ENCODE measurements at places on chromosomes 3 and 15. TPM values are rescaled to one million over a fixed set of nuclear protein-coding genes. Genes with fewer than 3 reads are reported as not detected.

DNA sequence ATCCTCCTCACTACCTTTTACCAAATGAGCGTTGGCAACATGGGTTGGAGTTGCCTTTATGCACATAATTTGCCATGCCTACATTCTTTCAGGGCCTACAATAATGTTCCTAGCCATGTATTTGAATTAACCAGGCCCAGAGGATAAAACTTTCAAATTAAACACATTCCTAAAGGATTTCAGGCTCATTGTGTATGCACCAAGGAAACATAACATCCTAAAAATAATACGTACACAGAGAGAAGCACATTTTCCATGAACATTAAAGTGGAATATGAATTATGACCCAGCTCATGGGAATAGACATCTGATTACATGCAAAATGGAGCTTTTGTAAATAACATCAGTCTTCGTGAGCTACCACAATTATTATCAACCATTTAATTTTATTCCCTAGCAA, 203.3 kb downstream of the RORA start:
- no peak overlapping the region for H3K27ac ChIP-seq
- no peaks in the 10 kb centered on the region for H3K4me1 ChIP-seq
- no peak overlapping the region for H3K4me3 ChIP-seq
- no peak for DNase-seq

GRCh38 chr15:50257924-50258323, 7.6 kb downstream of the HDC start:
- H3K4me1 ChIP-seq = no peaks in the 10 kb centered on the region
- no peaks in the 10 kb centered on the region for H3K36me3 ChIP-seq
- no peak overlapping the region for H3K4me3 ChIP-seq
- no peaks in the 10 kb centered on the region for H3K27me3 ChIP-seq
- DNase-seq = no peak

DNA sequence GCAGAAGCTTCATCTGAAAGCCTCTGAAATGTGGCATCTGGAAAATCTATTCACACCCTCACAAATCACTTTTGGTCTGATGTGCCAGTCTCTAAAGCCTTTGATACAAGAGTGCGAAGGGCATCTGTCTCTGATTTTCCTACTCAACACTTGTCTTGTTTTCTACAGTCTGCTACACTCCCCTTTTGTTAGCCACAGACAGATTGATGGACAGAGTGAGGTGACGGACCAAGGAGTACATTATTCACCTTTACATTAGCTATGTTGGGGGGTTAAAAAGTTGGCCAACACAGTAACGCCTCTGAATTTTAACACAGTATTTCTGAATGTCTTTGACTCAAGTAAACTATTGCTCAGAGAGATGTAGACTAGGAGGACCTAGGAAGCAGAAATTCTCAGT, 63.1 kb downstream of the TNIK start:
- no peak overlapping the region for H3K27ac ChIP-seq
- H3K4me1 ChIP-seq = no peaks in the 10 kb centered on the region
- no peak for DNase-seq

GRCh38 chr3:196528639-196529233, 13.6 kb upstream of the SMCO1 start:
- H3K4me3 ChIP-seq = peak overlapping the region; percentile 46
- H3K27me3 ChIP-seq = no peaks in the 10 kb centered on the region
- H3K4me1 ChIP-seq = no peaks in the 10 kb centered on the region
- H3K36me3 ChIP-seq = no peaks in the 10 kb centered on the region
- peak overlapping the region; percentile 65 for H3K27ac ChIP-seq
- DNase-seq = peak; percentile 97

GRCh38 chr3:86996261-86996955, 5.5 kb upstream of the VGLL3 start:
- H3K4me1 ChIP-seq = no peaks in the 10 kb centered on the region
- no peak for DNase-seq
- no peak overlapping the region for H3K27ac ChIP-seq
- H3K36me3 ChIP-seq = no peaks in the 10 kb centered on the region
- no peak overlapping the region for H3K4me3 ChIP-seq

DNA sequence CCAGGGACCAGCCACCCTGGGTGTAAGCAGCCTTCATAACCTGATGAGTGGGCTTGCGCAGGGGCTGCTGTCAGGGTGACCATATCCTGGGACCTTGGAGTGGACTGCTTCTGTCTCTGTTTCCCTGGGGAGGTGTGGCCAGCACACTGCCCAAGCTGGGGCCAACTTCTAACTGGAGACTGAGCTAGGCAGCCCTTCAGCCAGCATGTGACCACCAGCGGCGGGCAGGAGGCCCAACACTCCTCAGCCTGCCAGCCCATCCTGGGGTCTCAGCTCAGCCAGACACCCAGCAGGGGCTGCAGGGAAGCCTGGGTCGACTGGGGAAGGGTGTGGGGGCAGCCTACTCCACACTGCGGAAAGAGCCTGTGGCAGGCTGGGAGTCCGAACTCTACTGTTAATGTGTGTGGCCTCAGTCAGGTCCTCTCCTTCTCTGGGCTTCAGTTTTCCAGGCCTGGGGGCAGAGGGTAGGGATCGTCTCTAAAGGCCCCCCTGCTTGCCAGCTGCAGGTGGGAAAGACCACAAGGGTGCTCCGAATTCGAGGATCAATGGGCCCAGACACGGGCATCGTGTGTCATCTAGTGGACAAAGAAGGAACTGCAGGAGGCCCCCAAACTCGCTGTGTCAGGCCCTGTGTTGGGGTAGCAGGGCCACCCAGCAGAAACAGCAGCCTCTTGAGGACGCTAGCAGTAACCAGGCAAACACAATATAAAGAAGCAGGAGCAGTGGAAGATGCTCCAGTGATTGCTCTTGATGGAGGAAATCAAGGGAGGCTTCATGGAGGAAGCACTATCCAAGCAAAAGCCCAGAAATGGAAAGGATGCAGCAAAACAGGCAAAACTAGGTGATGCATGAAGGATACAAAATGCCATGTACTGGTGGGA, 2.0 kb upstream of the SEMA3G start:
- no peak overlapping the region for H3K4me3 ChIP-seq
- peaks cover 6% of the 10 kb centered on the region for H3K4me1 ChIP-seq
- H3K27ac ChIP-seq = no peak overlapping the region
- no peaks in the 10 kb centered on the region for H3K27me3 ChIP-seq
- DNase-seq = peak; percentile 88
- H3K36me3 ChIP-seq = no peaks in the 10 kb centered on the region

DNA sequence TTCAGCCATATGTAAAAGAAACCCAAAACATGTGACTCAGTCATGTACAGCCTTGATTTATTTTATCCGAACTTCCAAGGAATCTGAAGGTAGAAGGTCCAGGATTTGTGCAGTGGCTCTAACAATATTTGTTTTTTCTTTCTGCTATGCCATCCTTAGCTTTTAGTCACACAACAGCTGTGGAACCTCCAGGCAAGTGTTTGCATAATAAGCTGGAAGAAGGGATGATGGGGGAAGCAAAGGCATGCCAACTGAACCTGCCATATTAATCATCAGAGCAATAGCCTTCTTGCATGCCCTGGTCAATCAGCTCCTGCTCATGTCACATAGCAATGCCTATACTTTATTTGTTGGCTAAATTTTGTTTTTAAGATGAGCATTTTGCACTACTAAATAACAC, 444.7 kb upstream of the ARPP21 start:
- no peaks in the 10 kb centered on the region for H3K27me3 ChIP-seq
- no peaks in the 10 kb centered on the region for H3K4me1 ChIP-seq
- H3K4me3 ChIP-seq = no peak overlapping the region
- H3K27ac ChIP-seq = no peak overlapping the region
- no peak for DNase-seq

DNA sequence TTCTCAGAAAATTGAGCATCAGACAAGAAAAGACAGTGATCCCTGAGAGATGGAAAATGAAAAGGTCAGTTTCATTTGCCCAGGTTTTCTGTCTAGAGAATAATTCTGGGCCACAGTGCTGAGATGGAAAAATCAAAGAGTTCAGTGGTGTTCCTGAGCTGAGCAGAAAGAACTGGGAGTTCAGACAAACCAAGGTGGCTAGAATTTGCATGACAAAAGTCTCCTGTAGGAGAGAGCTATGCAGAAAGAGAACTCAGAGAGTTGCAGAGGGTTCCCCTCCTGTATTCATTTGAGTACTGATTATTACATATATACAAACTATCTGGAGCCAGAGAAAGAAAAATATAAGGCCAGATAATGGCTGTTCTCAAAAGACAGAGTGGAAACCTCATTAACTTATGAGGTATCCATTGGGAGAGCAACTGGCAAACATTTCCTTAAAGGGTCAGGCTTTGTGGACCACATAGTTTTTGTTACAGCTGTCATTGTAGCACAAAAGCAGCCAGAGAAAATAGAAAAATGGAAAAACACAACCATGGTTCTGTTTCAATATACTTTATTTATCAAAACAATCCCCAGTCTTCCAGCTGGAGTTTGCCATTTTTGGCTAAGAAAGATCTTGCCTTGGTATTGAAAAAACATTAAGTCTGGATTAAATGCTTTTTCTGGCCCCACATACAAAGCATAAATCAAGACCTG, 1004.1 kb downstream of the TBL1XR1 start:
- no peaks in the 10 kb centered on the region for H3K27me3 ChIP-seq
- no peak for DNase-seq
- H3K4me3 ChIP-seq = no peak overlapping the region
- H3K36me3 ChIP-seq = no peaks in the 10 kb centered on the region
- no peak overlapping the region for H3K27ac ChIP-seq

DNA sequence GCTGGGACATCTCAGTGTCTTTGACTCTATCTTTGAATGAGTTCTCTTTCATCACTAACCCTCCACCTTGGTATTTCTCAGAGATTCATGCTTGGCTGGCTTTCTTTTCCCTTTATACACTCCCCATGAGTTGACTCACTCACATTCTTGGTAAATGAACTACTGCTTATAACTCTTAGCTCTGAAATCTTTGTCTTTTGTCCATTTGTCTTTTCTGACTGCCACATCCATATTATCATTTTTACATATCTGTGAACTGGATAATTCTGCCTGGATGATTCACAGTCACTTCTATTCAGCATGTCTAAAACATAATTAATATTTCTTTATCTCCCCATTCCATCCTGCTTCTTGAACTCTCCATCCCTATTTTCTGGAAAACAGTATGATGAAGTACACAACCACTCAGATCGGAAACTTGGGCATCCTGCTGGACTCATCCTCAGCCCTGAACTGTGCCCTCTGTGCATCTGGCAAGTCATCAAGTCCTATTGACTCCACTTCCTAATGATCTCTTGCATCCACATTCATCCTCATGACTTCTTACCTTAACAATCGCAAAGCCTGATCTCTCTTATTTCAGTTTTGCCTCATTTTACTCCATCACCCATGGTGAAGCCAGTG, 66.9 kb downstream of the KCNAB1 start:
- H3K4me3 ChIP-seq = no peak overlapping the region
- peaks cover 14% of the 10 kb centered on the region for H3K4me1 ChIP-seq
- H3K27ac ChIP-seq = peak overlapping the region; percentile 90

- H3K36me3 ChIP-seq = peaks cover 52% of the 10 kb centered on the region
- DNase-seq = no peak
- H3K4me1 ChIP-seq = peaks cover 34% of the 10 kb centered on the region
Measured at GRCh38 chr3:52051444-52051843, 4.9 kb downstream of the DUSP7 start.

DNA sequence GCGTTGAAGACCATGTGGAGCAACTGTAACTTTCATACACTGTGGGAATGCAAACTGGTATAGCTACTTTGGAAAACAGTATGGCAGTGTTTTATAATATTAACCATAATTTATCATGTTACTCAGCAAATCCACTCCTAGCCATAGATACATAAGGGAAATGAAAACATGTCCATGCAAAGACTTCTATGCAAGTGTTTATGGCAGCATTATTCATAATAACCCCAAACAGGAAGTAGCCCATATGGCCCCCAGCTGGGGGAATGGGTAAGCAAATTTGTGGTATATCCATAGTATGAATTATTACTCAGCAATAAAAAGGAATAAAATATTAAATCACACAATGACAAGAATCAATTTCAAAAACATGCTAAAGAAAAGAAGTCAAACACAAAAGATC, 23.0 kb upstream of the GATA2 start:
- no peaks in the 10 kb centered on the region for H3K36me3 ChIP-seq
- no peaks in the 10 kb centered on the region for H3K27me3 ChIP-seq
- H3K4me3 ChIP-seq = no peak overlapping the region
- peaks cover 14% of the 10 kb centered on the region for H3K4me1 ChIP-seq
- no peak overlapping the region for H3K27ac ChIP-seq

The ACKR2 gene
- 0.10 TPM for polyA plus RNA-seq

The PROK2 gene
- polyA plus RNA-seq = not detected

The RTP3 gene
- not detected for polyA plus RNA-seq

The EOMES gene
- not detected for polyA plus RNA-seq

The TMCO5A gene
- not detected for polyA plus RNA-seq

The TRPM1 gene
- polyA plus RNA-seq = not detected
